ENCODE measurements at places on chromosomes 3 and 15. TPM values are rescaled to one million over a fixed set of nuclear protein-coding genes. Genes with fewer than 3 reads are reported as not detected.

DNA sequence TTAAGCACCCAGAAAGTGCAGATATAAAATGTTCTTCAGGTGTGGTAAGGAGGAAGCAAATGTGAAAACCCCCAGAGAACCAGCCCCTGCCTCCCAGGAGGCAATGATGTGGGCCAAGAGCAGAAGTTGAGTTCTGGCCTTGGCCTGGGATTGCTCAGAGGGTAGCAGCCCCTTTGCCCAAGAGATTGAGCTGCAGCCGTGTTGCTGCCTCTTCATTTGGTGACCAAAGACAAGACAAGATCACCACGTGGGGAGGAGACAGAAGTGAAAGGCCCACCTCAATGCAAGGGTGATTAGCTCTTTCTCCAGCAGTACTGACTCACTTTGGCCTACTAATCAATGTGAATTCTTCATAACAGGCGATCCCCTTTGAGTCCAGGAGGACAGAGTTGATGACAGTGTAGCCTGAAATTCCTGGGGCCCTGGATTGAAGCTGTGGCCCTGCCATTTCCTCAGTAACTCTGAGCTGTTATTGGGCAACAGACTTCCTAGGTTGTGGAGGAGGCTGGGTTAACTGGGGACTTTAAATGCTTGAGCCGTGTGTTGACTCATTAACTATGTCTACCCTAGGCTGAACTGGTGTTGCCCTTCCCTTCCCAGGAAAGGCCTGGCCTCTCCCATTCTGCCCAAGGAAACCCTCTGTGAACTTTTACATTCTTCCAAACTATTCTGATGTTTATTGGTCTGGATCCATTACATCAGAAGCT lies 86.5 kb downstream of the ST6GAL1 start:
- DNase-seq = peak; percentile 19

PIK3R4 gene
- total RNA-seq = 37.4 TPM

- no peak for DNase-seq
Measured at GRCh38 chr3:155805204-155805801, 775 bp downstream of the C3orf33 start.

DNA sequence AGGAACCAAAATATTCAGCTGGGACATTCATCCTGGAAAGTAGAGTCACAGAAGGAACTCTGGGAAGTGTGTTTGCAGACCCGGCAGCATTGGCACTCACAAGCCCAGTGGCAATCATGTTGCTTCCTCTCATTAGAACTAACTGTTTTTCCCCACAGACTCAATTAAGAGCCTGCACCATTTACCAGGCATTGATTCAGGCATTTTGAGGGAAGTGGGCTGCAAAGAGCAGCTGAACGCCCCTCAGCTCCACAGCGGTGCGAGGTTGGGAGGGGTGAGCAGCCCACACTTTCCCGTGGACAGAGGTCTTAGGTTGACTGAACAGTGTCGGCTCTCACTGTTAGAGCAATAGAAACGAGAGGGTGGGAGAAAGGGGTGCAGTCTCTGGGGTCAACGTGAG lies 143.8 kb downstream of the STT3B start:
- no peak for DNase-seq

DNA sequence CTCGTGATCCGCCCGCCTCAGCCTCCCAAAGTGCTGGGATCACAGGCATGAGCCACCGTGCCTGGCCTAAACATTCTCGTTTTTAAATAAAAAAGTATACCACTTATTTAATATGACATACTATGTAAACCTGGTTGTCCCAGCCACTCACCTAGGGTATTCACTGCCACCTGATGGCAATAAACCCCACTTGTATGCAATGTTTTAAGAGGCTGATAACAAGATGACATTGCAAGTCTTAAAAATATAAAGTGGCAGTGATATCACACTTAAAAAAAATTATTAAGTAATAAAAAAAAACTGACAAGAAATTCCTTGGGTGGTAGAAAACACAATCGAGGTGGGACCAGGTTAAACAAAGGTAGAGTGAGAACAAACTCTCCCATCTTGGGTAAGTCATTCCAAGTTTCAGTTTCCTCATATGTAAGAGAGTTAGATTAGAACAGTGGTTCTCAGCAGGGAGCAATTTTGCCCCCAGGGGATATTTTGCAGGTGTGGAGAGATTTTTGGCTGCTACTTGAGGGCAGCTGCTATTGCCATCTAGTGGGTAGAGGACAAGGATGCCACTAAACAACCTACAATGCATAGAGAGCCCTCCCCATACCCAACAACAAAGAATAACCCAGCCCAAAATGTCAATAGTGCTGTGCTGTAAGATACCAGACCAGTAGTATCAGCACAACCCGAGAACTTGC lies 14.5 kb downstream of the ARF4 start:
- no peak for DNase-seq

CYP8B1 gene
- total RNA-seq = not detected

DNA sequence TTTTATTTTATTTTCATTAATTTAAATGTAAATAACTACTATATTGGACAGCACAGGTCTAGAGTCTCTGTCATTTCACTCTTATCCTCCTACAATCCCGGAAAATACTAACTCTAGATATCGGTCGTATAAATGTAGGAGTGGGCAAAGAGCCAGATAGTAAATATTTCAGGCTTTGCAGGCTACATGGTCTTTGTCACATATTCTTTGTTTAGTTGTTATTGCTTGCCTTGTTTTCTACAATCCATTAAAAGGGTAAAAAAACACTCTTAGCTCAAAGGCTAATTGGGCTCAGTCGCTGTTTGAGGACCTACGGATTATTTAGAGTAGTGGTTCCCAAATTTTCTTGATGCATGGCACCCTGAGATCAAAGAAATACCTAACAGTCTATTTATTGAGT lies 1.7 kb downstream of the KNL1 start:
- DNase-seq = no peak

- DNase-seq = no peak
Measured at GRCh38 chr3:134260987-134261386, 10.3 kb upstream of the RYK start.

All from ureter (tissue), 1 donor.